ENCODE measurements at places on chromosomes 7 and 10. TPM values are rescaled to one million over a fixed set of nuclear protein-coding genes. Genes with fewer than 3 reads are reported as not detected.

The EBF3 gene
- total RNA-seq = 0.20 TPM

The NRAP gene
- not detected for total RNA-seq

The ZNF488 gene
- total RNA-seq = 10.6 TPM

The RADIL gene
- 1.7 TPM for total RNA-seq

The IRF5 gene
- 15.9 TPM for total RNA-seq

The CPEB3 gene
- 0.51 TPM for total RNA-seq

The PCLO gene
- total RNA-seq = 1.1 TPM

The AQP1 gene
- total RNA-seq = 0.39 TPM

The SRGN gene
- 99.3 TPM for total RNA-seq

The GIMAP8 gene
- total RNA-seq = not detected

The BMPER gene
- 4.6 TPM for total RNA-seq

The SLC25A13 gene
- total RNA-seq = 36.1 TPM

The WEE2 gene
- not detected for total RNA-seq

The ELN gene
- 0.12 TPM for total RNA-seq

The AKR1C4 gene
- total RNA-seq = 0.18 TPM

The AKR1C3 gene
- total RNA-seq = 1,052 TPM

The SPRN gene
- 0.33 TPM for total RNA-seq

The NODAL gene
- total RNA-seq = not detected

The CALML3 gene
- total RNA-seq = not detected

The VWDE gene
- 0.74 TPM for total RNA-seq

The ATP6V0A4 gene
- total RNA-seq = 0.27 TPM

The NACAD gene
- total RNA-seq = 0.46 TPM

The SPACDR gene
- 0.98 TPM for total RNA-seq

The SCART1 gene
- total RNA-seq = 0.14 TPM

The EEPD1 gene
- 58.3 TPM for total RNA-seq

The TRIM74 gene
- 0.39 TPM for total RNA-seq

The RPA3 gene
- total RNA-seq = 73.6 TPM

The UCMA gene
- not detected for total RNA-seq

The UPK3BL2 gene
- total RNA-seq = 1.7 TPM
